Right cardiac atrium (tissue), 5 donors: ENCODE measurements at places on chromosomes 7 and 10.

DNA sequence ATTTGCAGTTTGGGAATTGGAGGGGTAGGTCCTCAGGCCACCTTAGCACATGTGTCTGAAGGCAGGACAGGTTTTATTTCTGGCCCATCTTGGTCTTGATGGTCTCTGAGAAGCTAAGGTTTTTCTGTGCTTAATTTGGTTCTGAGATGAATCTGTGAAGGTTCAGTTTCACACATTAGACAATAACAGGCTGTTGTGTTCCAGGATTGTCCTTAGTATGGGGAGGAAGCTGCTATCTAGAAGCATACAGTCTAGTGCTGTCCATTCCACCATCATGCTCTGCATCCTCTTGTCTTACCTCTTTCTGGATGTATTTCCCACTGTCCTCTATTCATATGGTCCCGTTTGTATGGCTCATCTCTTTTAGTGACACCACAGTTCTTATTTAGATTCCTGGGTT is 7.1 kb downstream of the UBE2D1 start:
- no peak for DNase-seq

DNA sequence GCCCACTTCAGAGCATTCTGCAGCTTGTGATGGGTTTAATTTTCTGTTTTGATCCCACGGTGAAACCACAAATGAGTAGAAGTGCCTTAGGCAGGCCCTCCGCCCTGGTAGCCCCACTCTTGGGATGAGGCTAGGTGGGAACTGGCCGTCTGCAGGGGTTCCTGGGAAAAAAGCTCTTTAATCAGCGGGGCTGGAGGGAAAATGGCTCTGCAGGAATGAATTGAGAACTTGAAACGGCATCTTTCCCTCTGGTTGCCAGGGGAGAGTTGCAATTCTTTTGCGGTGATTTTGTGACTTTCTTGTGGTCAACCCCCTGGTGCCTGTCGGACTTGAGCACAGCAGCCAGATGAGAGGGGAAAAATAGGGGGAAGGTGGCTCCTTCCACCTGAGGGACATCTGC is 32.7 kb downstream of the COL26A1 start:
- DNase-seq, result no peak

- DNase-seq, result peak; percentile 81
Measured at GRCh38 chr10:78588194-78588811, 480.5 kb upstream of the ZMIZ1 start.

DNA sequence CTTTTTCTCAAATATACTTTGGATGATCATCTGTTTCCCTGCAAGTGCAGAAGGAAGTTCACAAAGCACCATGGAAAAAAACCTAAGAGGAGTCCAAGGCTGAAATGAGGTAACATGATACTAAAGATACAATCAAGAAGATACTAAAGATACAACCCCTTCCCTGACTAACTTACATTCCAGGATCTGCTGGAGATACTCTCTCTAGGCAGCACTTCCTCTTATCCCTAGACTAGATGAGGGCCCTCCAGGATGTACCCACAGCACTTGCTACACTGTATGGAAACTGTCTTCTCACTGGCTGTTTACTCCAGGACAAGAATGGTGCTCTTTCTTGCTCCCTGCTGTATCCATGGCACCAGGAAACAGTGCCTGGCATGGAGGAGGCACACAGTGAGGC is 116.4 kb upstream of the NFE2L3 start:
- DNase-seq, result no peak

DNA sequence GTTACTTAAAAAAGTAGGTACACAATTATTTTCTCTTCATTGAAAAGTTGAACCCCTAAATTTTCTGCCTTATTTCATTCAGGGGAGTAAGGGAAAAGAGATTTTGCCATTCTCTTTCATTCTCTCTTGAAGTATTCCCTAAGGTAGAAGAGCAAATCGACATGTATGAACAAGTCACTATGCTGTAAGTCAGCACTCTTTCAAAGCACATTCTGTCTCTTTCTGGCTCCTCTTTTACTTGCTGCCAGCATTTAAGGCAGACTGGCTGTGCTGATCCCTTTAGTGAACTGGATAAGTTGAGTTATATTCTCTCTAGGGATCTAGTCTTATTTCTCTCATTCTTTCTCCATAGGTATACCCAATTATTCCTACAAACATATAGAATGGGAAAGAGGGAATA is 222.3 kb upstream of the ZWINT start:
- DNase-seq, result no peak

GRCh38 chr10:4475827-4476490 is 350.0 kb upstream of the AKR1E2 start:
- no peak for DNase-seq

DNA sequence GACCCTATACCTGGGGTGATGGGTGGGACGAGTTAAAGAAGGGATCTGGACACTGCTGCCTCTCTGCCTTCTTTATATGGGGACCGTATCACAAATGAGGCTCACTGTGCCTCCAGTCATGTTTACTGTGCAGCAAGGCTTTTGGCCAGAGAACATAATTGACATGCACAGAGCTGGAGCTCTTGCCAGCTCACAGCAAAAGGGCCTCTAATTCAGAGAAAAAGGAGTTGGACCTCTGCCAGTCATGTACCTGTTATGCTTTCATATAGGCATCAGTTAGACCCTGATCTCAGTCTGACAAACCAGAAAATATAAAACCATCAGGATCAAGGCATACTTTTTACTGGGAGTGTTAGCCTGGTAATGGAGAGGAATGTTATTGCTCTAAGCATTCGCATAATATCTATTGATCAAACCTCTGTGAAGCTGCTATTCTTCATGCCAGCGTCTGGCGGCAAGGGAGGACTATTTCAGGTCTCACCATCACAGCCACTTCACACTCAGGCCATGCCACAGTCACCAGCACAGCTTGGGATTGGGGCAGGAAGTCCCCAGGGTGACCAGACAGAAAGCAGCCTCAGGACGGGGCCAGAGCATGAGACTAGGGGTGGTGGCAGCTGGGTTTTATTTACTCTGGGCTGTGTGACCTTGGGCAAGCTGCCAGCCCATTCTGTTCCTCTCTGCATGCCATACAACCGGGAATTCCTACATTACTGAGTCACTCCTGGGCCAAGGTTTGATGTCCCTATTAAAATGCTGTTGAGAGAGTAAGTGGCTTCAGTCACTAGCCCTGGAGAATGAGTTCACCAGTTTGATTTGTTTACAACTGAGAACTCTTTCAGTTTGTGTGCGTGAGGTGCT is 90.1 kb downstream of the NPSR1 start:
- peak; percentile 82 for DNase-seq

DNA sequence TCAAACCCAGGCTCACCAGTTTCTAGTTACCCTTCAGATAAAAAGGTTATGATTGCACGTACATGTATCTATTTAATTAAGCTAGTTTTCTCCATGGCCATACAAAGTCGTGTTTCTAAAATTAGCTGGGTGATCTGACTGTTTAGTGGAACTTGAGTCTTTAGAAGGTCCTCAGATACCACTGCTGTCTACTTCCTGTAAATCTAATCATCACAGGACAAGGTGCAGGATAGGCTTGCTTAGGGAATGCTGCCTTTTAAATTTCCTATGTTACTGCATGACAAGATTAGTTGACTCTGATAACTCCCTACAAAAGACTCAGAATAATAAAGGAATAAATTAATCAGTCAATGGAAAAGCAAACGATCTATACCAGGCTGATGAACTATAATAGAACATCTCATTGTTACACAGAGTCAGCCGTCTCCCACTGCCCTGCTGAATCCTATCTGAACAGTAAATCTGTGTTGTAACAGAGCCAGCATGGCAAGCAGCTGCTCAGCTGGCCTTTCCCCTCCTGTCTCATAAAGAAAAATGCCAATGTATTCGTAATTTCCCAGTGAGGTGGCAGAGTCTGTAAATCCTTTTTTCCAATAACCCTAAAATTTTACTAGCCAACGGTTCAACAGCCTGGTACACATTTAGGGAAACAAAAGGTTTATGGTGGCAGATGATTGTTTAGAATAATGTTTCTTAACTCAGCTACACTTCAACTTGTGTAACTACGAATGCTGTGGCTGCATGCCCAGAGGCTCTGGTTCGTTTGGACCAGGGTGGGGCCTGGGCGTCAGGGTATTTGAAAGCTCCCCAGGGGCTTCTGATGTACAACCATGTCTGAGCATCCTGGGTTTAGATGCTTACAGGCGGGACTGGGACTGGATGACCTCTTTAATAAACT is 318.0 kb downstream of the PAXIP1 start:
- DNase-seq, result no peak

- no peak for DNase-seq
Measured at GRCh38 chr7:100793806-100794660, 33.3 kb downstream of the EPHB4 start.

GRCh38 chr7:88269586-88269985 is 37.1 kb downstream of the STEAP4 start:
- no peak for DNase-seq

- no peak for DNase-seq
Measured at GRCh38 chr7:33601884-33602283, 303.5 kb upstream of the BMPER start.

DNA sequence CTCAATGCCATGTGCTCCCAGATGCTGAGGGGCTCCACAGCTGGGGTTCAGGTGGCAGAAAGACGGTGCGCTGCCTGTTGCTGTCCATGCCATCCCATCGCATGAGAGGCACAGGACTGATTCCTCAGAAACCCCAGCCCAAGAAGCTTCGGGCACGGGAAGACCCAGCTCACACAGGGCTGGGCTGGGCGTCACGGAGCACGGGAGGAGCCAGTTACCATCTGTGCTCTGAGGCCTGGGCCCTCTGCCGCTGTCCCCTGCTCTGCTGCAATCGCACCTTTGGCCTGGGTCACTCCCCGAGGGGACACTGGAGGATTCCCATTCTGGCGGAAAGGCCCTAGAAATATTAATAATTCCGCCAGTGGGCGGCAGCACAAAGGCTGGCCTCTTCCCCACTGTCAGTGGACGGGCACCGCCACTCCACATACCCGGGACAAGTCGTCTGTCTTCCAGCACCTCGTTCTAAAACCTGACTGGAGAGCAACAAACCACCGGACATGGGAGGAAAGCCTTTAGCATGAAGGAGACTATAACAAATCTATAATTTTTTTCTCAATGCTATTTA is 92.1 kb downstream of the PIP4K2A start:
- no peak for DNase-seq

GRCh38 chr7:50412973-50413372 is 37.2 kb downstream of the FIGNL1 start:
- DNase-seq, result no peak

DNA sequence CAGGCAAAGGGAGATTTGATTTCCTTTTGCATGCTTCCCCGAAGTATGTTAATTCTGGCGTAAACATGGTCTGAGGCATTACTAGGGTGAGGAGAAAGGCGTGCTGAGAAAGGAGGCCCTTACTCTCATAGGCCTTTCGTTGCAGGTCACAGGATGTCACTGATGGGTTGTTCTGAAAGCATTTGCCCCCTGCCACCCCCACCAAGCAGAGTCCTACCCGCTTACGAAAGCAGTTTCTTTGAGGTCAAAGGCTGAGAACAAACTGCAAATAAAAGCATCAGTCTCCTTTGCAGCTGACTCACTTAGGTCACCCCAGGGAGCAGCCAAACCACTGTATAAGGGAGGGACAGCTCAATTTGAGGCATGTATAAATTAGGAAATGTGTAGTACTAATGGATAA is 57.1 kb downstream of the BPGM start:
- DNase-seq, result no peak

- no peak for DNase-seq
Measured at GRCh38 chr7:2775785-2776184, 68.3 kb downstream of the GNA12 start.

DNA sequence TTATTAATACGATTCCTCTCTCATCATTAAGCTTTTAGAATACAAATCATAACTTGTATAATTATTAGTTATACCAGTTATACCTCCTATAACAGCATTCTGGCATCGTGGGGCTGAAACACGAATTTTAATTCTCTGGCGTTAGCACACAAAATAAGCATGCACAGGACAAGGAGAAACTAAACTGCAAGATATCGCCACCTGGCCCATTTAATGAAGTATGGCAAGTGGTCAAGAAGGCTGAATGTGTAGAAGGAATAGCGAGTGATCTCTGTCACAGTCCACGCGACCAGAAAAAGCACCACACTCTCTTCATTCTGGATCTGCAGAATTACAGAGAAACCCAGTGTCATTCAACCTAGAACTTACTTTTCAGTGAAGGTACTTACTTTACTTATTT is 18.1 kb downstream of the HACD1 start:
- DNase-seq, result no peak

GRCh38 chr10:22016046-22016705 is 12.6 kb upstream of the DNAJC1 start:
- DNase-seq, result no peak

DNA sequence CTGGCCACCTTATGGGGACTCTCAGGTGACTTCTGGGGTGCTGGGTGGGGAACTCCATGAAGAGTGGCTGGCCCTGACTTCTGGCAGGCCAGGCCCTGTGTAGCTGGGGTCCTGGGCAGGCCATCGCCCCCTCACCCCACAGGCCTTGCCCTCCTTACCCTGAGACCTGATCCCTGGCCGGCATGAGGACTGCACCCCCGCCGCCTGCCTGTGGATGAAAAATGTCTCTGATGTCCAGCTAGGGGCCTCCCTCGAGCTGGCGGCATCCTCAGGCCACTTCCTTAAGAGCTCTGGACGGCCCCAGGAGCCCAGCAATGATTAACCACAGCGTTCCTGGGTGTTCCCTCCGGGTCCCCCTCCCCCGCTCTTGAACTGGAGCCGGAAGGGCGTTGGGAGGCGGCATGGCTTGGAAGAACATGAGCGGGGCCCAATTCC is 31.8 kb upstream of the SHH start:
- no peak for DNase-seq

DNA sequence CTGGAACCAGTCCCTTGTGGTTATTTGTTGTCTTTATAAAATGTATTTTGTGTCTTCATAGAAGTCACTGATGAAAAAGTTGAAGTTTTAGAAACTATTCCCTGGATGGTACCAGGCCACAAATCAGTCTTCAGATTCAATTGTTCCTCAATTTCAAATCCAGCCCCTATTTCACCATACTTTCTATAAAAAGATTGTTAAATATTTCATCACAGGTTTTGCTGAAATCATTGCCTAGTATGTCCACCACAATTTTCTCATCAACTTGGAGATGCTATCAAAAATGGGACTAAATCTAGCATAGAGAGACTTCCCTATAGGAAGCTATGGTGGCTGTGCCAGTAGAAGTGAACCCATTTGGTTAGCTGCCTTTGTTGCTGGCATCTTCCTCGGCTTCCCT is 118.5 kb downstream of the RAB18 start:
- DNase-seq, result no peak
